SK-N-DZ (cell line): ENCODE measurements at places on chromosomes 1 and 21.

DNA sequence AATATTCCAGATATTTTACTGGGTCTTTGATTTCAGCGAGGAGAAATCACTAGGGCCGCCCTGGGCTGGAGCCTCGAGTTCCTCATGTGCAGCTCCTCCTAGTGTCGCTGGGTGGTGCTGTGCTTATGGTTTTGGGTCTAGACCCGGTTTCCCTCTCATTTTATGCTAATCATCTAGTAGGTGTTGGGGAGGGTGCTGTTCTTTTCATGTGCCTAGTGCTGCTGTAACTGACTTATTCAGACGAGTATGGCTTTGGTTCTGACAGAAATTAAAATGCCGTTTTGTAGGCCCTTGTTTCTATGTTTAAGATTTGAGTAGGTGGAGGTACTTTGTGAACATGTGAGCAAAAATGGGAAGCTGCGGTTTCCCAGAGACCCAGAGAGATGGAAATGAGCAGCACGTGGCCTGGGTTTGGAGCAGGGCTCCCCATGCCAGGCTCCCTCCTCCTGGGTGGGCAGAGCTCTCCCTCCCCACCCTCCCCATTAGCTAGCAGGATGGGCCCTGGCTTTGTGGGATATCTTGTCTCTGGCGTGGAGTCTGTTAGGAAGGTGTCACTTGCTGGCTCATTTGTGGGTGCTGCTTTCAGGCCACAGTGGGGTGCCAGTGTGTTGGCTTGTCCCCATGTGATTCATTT is 74.0 kb upstream of the GPR88 start:
- DNase-seq: peak; percentile 13

DNA sequence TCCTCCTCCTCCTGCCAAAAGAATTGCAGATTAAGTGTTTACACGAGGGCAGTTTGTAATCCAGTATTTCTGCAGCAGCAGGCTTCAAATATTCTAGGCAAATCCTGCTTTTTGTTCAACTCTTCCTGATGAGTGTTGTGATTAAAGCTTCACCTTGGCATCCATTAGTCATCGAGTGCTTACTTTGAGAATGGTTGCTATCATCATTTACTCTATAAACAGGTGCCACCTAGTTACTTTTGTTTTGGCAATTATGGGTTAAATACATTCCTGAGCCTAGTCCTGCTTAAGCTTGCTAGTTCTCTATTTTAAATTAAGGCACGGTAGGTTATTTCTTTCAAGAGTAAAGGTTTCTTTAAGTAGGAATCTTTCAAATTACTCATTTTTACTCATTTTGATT is 20.3 kb downstream of the PDC start:
- no peak for DNase-seq

GRCh38 chr1:22710701-22711049 is at the start of gene EPHB2:
TSS of gene EPHB2 (plus strand) at chr1:22710839. CDS start at chr1:22710983, 144 bp downstream.
- peak; percentile 26 for DNase-seq

DNA sequence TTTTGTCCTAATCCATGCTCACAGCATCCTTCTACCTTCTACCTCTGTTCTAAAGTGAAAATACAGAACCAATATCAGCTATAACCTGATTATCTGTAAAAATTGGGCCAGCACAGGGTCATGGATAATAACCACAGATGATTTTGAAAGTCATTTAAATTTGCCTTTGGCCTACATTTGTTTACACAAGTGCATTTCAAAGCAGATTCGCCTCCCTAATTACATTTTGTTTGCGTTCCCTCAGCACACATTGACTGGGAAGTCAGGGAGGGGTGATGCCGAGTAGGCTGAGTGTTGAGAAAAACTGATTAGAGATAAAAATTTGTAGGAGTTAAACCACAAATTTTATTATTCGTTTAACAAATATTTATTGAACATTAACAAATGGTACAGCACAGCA is 19.2 kb upstream of the RGS8 start:
- no peak for DNase-seq

- no peak for DNase-seq
These were observed 256.7 kb downstream of the COL11A1 start for GRCh38 chr1:102851616-102852015.

DNA sequence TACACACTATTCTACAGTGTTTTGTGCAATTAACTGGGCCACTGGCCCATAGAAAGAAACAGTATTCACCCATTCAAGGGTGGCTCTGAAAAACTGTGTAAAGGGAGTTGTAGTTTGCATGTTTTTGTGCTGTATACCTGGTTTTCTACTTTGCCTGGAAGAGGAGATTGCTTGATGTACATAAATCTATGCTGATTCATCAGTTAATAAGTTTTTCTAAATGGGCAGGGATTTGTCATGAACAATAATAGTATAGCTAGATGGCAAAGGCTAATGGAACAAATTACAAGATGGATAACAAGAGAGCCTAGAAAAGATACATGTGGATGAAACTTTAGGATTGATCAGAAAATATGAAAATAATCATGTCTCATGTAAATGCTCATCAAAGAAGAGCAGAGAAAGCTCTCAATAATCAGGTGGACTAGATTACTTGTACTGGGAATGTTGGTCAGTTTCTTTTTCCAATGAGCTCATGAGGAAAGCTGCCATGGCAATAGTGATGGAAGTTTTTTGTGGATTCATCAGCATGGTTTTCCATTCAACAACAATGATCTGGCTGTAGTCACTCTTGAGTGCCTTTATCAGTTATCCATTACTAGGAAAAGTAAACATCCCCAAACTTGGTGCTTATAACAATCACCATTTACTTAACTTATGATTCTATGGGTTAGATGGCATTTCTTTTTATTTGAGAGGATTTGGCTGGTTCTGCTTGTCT is 602.8 kb downstream of the BRINP3 start:
- no peak for DNase-seq

DNA sequence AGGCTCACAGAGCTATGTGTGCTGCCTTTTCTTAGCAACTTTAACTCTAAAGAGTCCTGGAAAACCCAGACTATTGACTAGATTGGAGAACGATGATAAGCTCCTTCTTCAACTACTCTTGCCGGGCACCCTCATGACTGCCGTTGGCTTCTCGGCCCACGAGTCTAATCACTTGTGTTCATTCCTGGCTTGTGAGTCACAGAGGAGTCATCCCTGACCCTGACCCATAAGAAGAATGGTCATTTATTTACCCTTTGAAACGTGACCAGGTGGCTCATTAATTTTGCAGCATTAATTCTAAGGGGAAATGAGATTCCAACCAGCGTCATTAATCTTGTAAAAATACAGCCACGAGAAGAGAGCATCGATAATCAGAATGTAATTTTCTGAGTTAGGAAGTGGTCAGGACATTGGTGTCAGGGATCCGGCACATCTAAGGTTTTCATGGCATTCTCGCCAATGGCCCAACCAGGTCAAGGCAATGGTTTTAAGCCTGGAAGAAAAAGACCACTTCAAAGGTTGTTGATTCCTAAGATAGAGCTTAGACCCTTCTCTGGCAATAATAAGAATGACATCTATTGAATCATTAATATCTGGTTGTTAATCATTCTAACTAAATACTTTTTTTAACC is 183.6 kb upstream of the RUNX1 start:
- no peak for DNase-seq

GRCh38 chr21:31599013-31599412 is 60.5 kb upstream of the SOD1 start:
- DNase-seq: no peak

DNA sequence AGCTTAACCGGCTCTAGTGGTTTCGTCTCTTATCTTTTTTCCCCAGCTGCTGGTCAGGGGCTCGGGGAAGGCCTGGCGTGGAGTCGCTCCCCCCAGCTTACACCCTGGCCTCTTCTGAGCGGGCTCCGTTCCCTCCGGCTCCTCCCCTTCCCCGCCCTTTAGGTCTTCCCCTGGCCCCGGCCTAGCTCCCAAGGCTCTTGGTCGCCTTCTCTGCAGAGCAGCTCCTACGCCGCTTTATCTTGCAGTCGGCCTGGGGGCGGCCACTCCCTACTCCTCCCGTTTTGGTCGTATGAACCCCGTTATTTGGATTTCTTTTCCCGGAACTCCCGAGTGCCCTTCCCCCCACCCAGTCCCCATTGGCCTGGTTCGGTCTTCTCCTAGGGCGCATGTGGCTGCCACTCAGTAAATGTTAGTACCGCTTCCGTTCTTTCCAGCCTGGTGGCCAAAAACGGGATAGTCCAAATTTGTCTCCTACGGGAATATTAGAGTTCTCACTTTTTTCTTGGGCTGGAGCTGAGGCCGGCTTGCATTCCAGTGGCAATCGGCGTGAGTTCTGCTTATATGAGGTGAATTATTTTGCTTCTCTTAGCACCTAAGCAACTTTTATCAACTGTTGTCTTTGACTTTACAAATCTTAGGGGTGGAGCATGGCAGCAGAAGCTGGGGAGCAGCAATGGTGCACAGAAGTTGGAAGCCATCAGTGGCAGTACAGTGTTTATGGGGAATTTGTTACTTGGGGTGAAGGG is 467 bp downstream of the THRAP3 start:
- peak; percentile 84 for DNase-seq

DNA sequence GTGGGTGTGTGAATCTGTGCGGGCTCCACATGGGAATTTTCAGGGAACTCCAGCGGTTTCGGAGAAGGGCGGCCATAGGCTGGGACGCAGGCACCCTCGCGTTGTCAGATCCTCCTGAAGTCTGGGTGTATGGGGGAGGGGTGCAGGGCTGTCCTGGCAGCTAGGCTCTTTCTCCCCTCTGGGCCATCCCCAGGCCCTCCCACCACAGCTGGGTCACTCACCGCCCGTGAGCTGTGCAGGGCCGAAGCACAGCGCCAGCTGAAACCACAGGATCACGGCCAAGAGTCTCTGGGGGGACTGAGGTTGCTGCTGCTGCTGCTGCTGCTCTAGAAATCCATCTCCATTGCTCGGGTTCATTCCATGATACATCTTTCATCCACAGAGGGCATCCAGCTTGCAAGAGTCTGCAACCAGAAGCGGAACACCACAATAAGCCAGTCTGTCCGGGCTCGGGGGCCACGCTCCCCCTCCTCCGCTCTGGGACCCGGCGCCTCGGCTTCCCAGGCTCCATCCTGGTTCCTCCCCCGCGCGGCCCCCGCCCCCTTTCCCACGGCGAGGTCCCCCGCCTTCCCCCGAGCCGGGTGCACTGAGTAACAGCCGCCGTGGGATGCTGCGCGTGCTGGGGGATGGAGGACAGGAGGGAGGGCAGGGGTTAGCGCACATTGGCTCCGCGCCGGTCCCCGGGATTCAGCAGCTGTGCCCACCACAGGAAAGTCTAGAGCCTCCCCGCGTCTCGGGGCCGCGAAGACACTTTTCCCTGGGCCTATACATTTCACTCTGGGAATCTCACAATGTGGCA is 720 bp downstream of the SUSD4 start:
- DNase-seq: peak; percentile 21
